ENCODE measurements at places on chromosomes 5 and 9. TPM values are rescaled to one million over a fixed set of nuclear protein-coding genes. Genes with fewer than 3 reads are reported as not detected.

Gene PRLR
- polyA plus RNA-seq = 2.5 TPM

Gene DDX4
- not detected for polyA plus RNA-seq

DNA sequence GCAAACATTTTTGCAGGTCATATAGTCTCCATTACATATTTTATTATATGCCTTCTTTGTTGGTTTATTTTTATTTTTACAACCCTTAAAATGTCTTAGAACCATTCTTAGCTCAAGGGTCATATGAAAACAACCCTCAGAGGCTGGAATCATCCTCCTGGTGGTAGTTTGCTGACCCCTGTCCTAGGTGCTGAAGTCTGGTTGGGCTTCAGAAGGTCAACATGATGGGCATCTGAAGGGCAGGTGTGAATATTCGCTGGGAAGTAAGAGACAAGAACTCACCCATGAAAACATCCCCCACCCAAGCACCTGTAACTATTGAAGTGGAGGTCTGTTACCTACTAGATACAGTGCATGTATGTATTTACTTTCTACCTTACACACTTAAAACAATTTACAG is 75.4 kb downstream of the OSMR start:
- no peak for DNase-seq

Gene LCN1
- not detected for polyA plus RNA-seq

GRCh38 chr9:118993965-118994364 is 375.3 kb downstream of the BRINP1 start:
- DNase-seq = no peak

DNA sequence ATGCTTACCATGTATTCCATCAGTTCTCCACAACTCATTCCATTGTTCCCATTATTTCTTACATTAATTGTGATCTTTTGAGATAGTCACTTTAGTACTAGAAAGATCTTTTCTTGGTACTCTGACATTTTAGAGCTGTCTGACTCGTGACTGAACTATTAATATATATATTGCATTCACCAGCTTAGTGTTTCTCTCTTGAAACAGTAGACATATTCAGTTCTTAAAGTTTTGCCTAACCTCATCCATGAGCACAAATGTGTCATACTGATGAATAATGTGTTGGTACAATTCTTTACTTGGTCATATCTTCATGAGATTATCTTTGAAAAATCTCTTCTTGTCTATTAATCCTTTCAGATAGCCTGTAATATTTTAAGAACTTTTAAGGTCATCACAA is 74.3 kb downstream of the NLN start:
- no peak for DNase-seq

GRCh38 chr9:14895806-14896205 is 14.4 kb downstream of the FREM1 start:
- DNase-seq = no peak

Gene PCDHB13
- 6.0 TPM for polyA plus RNA-seq
